ENCODE measurements at places on chromosomes 7 and 10. TPM values are rescaled to one million over a fixed set of nuclear protein-coding genes. Genes with fewer than 3 reads are reported as not detected.

Gene C10orf62
- not detected for total RNA-seq

Gene TYW1B
- 3.2 TPM for total RNA-seq

Gene TMEM236
- 0.07 TPM for total RNA-seq

Gene ENO4
- total RNA-seq: 0.16 TPM

Gene TMEM229A
- total RNA-seq: not detected

Gene ACHE
- total RNA-seq: 2.2 TPM

Gene TMEM248
- total RNA-seq: 86.9 TPM

Gene LRRC17
- 0.22 TPM for total RNA-seq

Gene RADIL
- 2.7 TPM for total RNA-seq

Gene SLC16A12
- total RNA-seq: not detected

Gene LRMDA
- total RNA-seq: 4.2 TPM

Gene CNPY1
- not detected for total RNA-seq

Gene TRIM73
- total RNA-seq: 1.6 TPM

Gene NUTM2E
- total RNA-seq: 0.59 TPM

All from A549 treated with RU486 at 1 μM for 4 hours (cell line).